Placental epithelial cell (primary cell): ENCODE measurements at places on chromosomes 3 and 15. TPM values are rescaled to one million over a fixed set of nuclear protein-coding genes. Genes with fewer than 3 reads are reported as not detected.

MEX3B gene
- 5.1 and 6.7 TPM in 2 replicates for total RNA-seq

FBXL2 gene
- total RNA-seq: 18.9 and 21.6 TPM in 2 replicates

NMNAT3 gene
- under 0.01 TPM in 1 of 2 replicates, not detected in the other for total RNA-seq

ACKR2 gene
- total RNA-seq: 58.5 and 83.1 TPM in 2 replicates

NXPE3 gene
- 12.2 and 18.3 TPM in 2 replicates for total RNA-seq

COMMD2 gene
- total RNA-seq: 25.5 and 37.1 TPM in 2 replicates

MUC4 gene
- total RNA-seq: 4.7 and 18.8 TPM in 2 replicates

NPAP1 gene
- not detected in 2 replicates for total RNA-seq

STRA6 gene
- 15.7 and 85.2 TPM in 2 replicates for total RNA-seq

TWF2 gene
- 108 and 160 TPM in 2 replicates for total RNA-seq

OR5K2 gene
- total RNA-seq: not detected in 2 replicates

SLC12A8 gene
- 10.2 and 25.1 TPM in 2 replicates for total RNA-seq

LMOD3 gene
- total RNA-seq: under 0.01 TPM in 1 of 2 replicates, not detected in the other

GUCA1C gene
- not detected in 2 replicates for total RNA-seq

GOLGA6L4 gene
- 1.6 and 1.8 TPM in 2 replicates for total RNA-seq

SLC22A13 gene
- total RNA-seq: 2.6 and 3.1 TPM in 2 replicates

ESYT3 gene
- 3.1 and 8.5 TPM in 2 replicates for total RNA-seq

MORC1 gene
- total RNA-seq: not detected in 2 replicates

SATB1 gene
- 0.98 and 11.0 TPM in 2 replicates for total RNA-seq

MST1R gene
- total RNA-seq: 0.79 and 2.1 TPM in 2 replicates

CHRM5 gene
- under 0.01 and 0.11 TPM in 2 replicates for total RNA-seq

STRIT1 gene
- not detected in 2 replicates for total RNA-seq

PRR20G gene
- total RNA-seq: not detected in 2 replicates

SEMA6D gene
- 21.1 and 37.7 TPM in 2 replicates for total RNA-seq

KBTBD13 gene
- total RNA-seq: not detected in 2 replicates

ISY1 gene
- total RNA-seq: 18.1 and 27.5 TPM in 2 replicates

CCNL1 gene
- total RNA-seq: 138 and 140 TPM in 2 replicates
